ENCODE measurements at places on chromosomes 2 and 18. TPM values are rescaled to one million over a fixed set of nuclear protein-coding genes. Genes with fewer than 3 reads are reported as not detected.
A peak's percentile ranks its signal among the peaks of the same experiment; 100 is the strongest.

DNA sequence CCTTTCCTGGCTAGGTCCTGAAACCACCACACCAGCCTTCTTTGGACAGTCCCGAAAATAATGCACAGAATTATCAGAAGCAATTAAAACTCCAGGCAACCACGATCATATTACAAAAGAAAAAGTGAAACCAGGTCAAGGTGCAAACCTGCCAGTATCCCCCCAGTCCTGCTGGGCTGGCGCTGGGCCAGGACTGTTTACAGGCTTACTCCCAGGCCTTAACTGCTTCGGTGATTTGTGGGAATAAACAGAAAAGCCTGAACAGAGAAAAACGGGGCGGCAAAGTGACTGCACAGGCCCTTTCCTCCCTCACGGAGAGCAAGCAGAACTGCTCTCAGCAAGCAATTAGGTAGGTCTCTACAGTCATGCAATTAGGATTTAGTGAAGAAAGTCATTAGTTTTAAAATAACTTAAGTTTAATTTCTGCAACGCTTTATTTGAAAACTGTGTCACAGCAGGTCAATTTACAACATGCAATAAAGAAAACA, 1.3 kb downstream of the HDAC4 start:
- DNase-seq = peak; percentile 71

GRCh38 chr2:132669908-132670495, at the start of gene LYPD1:
Gene LYPD1, minus strand, starts transcription at chr2:132670205. Its CDS starts 273 bp downstream, at chr2:132669932.
- no peak for DNase-seq

GRCh38 chr18:21958707-21959450, 210.5 kb upstream of the GATA6 start:
- DNase-seq = no peak

GRCh38 chr2:128445523-128445900, 126.8 kb upstream of the HS6ST1 start:
- DNase-seq = no peak

DNA sequence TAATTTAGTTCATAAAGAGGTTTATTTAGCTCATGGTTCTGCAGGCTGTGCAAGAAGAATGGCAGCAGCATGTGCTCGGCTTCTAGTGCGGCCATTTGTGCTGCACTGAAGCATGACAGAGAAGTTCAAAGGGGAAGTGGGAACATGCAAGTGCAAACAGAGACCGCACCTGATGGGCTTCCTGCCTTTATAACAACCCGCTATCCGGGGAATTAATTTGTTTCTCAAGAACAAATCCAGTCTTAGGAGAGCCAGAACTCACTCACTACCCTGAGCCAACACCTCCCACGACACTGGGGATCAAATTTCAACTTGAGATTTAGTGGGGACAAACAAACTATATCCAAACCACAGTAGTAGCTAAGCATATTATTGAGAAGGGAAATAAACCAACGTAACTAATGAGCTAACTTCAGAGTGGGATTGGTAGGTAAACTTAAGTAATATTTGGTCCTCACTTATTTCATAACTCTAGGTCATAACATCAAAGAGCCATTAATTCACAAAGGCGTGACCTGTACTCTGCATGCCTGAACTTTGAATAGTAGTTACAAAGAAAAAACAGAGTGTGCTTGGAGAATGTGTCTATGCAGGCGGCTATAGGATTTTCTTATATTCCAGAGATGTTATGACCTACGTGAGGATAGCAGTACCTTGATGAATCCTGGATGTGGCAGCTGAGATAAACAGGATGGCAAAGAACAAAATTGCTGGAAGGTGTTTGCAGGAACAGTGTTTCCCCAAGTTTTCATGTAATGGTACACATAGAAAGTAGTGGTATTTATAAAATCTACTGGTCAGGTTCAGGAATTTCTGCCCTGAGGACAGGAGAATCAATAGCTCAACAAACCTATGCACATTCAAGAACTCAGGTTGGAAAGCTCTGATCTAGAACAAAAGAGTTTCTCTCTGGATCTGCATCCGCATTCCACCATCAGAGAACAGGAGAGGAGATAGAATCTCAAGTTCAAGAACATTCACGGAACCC, 845.9 kb upstream of the ID2 start:
- no peak for DNase-seq

- DNase-seq = no peak
Observed at GRCh38 chr2:58645017-58645416, 403.9 kb upstream of the FANCL start.

DNA sequence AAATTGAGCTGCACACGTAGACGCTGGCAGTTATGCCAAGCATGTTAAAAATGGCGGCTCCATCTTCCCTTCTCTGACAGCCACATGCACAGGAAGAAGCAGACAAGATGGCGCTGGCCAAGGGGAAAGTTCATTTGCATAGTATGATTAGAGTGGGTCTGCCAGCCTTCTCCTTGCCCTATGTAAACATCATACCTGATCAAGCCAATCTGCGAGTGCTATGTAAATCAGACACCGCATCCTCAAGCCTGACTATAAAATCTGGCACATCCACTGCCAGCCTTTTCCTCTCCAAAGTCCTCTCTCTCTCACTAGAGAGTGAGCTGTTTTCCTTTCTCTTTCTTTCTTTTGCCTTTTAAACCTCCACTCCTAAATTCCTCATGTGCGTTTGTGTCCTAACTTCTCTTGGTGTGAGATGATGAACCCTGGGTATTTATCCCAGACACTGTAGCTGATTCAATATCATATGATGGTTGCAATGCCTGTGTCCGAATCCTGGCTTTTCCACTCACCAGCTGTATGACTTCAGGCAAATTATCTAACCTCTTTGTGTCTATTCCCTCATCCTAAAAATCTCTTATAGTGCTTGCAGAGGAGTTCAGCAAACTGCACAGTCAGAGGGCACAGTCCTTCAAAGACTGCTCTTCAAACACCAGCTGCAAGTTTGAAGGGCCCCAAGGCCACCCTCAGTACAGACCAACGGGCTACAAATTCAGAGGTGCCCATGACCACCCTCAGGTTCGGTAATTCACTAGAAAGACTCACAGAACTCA, 39.3 kb upstream of the ITSN2 start:
- no peak for DNase-seq

DNA sequence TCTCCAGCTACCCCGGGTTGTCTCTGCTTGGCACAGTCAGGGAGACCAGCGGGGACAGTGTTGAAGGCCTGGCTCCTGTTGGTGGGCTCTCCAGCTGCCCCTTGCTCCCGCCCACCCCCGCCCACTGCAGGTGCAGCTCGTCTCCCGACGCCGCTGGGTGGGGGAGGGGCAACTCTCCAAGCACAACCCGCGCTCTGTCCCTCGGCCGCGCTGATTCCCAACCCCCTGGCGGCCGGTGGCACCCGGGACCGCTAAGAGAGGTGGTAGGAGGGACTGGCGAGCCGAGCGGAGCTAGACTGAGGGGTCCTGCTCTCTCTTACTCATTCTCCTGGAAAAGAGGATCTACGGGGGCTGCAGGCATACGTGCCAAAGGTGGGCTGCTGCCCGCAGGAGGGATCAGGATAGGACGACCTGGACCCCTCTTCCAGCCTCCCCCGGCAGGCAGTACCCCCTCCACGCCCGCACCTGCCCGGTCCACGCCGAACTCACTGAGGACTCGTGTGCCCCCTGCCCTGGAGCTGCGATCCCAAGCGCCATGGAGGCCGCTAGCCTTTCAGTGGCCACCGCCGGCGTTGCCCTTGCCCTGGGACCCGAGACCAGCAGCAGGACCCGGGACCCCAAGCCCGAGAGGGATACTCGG, 44.5 kb downstream of the DDX18 start:
- no peak for DNase-seq

- peak; percentile 99 for DNase-seq
Observed at GRCh38 chr2:44168681-44169154, at the start of gene PPM1B. Gene PPM1B, plus strand, starts transcription at chr2:44168875. Its CDS starts 32,325 bp downstream, at chr2:44201200.

DNA sequence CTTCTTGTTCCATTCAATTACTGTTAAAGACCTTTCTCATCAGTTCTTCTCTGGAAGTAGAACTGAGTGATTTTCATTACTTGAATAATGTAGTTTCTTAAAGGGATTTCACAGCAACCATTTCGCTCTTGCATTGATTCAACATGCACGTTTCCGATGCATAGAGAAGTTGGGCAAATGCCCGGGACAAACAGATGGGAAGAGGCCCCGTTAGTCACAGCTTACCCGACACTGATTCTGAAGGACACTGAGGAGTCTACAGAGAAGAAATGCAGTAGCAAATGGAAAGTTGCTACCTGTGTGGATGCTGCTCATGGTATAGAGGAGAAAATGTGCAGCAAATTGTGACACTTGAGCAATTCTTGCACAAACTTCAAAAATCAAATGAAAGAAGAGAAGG, 32.3 kb upstream of the GCG start:
- DNase-seq = no peak

DNA sequence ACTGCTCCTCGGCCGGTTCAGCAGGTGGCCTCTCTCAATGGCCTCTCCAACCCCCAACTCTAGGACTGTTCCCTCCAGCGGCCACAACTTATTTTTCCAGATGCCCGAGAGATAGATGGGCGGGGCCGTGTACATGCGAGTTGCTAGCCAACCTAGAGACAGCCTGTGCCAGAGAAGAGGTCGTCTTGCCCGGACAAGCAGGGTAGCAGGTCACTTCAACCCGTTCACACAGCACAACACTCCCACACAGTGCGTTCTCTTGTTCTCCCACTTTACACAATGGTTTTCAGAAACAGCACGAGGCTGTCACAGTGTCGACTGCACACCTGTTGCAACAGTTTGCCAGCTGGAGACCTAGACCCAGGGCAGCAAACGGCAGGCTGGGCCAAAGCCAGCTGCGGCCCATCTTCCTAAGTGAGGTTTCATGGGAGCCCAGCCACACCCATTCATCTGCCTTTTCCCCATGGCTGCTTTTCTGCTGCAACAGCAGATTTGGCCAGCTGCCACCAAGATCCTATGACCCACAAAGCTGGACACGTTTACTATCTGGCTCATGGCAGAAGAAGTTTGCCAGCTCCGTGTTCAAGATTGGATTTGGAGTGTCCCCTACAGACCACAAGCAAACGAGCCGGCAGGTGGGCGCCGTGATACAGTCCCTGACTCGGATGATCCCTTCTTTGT, 7.3 kb upstream of the PRLH start:
- DNase-seq = peak; percentile 70

DNA sequence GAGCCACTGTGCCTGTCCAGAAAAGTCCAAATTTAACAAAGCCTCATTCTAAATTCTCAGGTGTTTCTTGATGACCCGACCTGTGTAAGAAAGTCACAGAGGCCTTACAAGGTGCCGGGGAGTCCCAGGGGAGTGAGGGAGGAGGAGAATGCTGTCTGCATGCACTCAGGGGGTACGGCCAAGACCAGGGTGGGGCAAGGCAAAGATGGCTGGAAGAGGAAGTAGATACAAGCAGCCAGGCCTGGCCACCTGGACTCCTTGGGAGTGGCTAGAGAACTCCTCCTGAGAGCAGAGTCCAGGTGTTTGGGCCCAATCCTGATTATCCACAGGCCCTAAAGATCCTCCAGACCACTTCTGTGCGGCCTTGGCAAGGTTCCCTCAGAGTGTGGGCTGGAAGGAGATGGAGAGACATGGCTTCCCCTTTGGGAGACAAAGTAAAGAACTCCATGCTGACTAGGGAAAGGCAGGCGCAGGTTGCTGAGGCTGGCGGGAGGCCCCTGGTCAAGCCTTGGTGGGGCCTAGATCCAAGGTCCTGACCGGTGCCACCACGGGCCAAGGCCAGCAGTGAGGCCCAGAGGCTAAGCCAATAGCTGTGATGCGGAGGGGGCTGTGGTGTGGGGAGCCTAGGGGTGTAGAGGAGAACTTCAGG, 74.7 kb downstream of the COPS8 start:
- no peak for DNase-seq

EFHD1 gene
- total RNA-seq = 1.6 TPM

VRK2 gene
- total RNA-seq = 14.9 TPM

MC4R gene
- not detected for total RNA-seq

NEB gene
- total RNA-seq = 0.75 TPM

REG1B gene
- not detected for total RNA-seq

Data from transverse colon (tissue), 4 donors.